ENCODE measurements at places on chromosomes 3 and 15. TPM values are rescaled to one million over a fixed set of nuclear protein-coding genes. Genes with fewer than 3 reads are reported as not detected.

Gene PAQR9
- total RNA-seq, result not detected

DNA sequence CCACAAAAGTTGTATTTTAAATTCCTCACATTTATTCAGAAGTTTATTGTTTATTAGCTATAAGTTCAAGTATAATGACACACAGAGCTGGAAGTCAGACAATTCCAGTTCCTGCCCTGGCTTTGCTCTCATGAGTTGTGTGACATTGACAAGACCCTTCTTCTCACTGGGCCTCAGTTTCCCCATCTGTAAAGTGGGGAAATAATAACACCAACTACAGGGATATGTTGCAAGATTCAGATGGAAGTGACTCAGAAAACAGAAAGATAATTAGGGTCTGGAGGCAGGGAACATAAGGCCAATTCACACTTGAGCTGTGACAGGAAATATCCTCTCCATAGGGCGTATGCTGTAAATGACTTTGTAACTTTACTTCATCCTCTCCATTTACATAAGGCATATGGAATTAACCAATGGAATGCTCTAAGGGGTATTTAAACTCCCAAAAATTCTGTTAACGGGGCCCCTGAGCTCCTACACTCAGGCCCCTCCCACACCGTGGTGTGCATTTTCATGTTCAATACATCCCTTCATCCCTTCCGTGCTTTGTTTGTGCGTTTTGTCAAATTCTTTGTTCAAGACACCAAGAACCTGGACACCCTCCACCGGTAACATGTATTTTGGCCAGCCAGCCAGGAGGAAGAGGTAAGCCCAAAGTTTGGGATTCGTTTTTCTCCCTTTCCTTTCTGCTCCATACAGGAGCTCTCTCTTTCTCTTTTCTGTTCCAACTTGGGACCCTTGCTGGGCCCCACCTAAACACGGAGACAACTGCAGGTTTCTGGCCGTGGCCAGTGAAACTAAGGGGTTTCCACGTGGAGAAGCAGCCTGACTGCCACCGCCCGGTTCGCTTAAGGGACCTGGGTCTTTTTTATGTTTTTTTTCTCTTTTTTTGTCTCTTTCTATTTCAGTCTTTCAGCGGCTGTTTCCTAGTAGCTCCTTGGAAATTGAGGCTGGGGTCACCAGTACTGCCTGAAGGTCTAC lies 16.9 kb downstream of the CYP11A1 start:
- no peak overlapping the region for H3K27ac ChIP-seq
- no peak for DNase-seq
- no peaks in the 10 kb centered on the region for H3K36me3 ChIP-seq

- peaks cover 12% of the 10 kb centered on the region for H3K36me3 ChIP-seq
- DNase-seq, result no peak
- H3K27me3 ChIP-seq, result no peaks in the 10 kb centered on the region
- H3K4me3 ChIP-seq, result no peak overlapping the region
These were observed 147.4 kb downstream of the CMSS1 start for GRCh38 chr3:99965077-99965476.

DNA sequence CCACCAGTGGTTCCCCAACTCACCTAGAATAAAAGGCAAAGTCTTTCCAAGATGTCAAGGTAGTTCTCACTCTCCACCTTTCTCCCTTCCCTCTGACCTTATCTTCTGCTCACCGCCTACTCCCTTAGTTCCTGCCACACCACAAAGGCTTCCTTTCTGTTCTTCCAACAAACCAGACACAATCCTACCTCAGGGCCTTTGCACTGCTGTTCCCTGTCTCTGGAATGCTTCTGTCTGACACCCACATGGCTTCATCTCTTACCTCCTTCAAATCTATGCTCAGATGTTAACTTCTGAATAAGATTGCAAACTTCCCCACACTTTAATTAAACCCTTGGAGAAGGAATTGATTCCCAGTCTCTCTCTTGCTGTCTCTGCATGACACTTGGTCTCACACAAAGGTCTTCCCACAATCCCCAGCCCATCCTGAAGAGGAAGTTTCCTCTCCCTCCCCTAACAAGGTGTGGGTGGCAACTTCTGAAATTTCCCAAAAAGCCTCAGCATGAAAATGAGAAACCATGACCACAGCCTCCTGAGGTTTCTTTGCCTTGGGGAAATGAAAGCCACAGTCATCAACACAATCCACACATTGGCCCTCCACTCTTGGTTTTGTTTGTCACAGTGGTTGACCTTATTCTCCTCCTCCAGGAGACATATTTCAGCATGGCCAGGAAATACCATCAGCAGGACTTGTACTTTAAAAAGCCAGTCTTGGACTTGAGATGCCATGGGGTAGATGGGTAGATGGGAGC lies 3.0 kb upstream of the RYK start:
- H3K27ac ChIP-seq, result no peak overlapping the region
- no peaks in the 10 kb centered on the region for H3K36me3 ChIP-seq
- peaks cover 12% of the 10 kb centered on the region for H3K27me3 ChIP-seq

DNA sequence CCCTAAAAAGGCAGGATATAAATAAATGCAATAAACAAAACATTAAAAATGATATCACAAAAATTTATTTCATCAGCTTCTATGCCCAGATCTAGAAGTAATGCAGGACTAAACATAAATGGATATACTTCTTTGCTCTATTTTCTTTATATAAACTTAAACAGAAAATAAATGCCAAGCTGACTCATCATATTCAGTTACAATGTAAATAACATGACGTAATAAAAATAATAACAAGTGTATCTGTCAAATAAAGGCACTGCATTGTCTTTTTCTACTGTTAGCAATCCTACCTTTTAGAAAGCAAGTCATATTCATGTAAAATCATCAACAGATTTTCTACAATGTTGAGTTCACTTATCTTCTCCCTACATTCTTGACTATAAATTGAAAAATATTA lies 61.6 kb downstream of the NEK10 start:
- H3K4me1 ChIP-seq, result no peaks in the 10 kb centered on the region
- H3K36me3 ChIP-seq, result no peaks in the 10 kb centered on the region
- no peak for DNase-seq
- H3K27me3 ChIP-seq, result no peaks in the 10 kb centered on the region
